Stimulated activated CD8-positive, alpha-beta memory T cell treated with anti-CD3 and anti-CD28 coated beads, Interleukin-7, amount 100 ng/mL, for 48 hours (primary cell): ENCODE measurements at places on chromosomes 4 and X.

DNA sequence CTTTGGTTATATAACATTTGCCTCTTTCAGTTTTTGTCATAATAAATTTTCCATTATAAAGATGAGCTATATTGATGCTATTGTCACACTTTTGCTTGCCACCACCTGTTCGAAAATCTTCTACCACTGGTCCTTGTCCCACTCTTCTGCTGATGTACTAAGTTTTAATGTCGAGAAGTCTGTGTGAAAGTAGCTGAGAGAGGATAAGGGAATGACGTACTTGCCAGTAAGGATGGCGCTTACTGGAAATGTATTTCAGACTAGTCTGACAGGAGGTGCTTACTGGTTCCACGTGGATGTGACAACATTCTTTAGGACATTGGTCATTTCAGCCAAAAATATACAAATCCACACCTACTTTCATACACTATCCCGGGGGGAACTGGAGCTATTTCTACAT lies 132.7 kb upstream of the NR3C2 start:
- no peak for DNase-seq

DNA sequence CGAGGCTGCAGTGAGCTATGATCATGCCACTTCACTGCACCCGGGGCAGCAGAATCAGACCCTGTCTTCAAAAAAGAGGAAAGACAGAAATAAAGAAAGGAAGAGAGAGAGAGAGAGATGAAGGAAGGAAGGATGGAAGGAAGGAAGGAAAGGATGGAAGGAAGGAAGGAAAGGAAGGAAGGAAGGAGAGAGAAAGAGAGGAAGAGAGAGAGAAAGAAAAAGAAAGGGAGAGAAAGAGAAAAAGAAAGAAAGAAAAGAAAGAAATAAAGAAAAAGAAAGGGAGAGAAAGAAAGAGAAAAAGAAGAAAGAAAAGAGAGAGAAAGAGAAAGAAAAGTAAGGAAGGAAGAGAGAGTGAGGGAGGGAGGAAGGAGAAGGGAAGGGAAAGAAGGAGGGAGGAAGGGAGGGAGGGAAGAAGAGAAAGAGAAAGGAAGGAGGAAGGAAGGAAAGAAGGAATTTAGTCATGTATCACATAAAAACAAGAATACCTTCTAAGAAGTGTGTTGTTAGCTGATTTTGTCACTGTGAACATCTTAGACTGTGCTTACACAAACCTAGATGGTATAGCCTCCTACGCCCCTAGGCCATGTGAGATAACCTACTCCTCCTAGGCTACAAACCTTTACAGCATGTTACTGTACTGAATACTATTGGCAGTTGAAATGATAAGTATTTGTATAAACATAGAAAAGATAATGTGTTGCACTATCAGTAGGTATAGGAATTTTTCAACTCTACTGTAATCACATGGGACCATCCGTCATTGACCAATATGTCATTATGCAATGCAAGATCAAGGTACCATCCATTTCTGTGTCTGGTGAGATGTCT lies 17.4 kb upstream of the AFF1 start:
- DNase-seq: no peak

DNA sequence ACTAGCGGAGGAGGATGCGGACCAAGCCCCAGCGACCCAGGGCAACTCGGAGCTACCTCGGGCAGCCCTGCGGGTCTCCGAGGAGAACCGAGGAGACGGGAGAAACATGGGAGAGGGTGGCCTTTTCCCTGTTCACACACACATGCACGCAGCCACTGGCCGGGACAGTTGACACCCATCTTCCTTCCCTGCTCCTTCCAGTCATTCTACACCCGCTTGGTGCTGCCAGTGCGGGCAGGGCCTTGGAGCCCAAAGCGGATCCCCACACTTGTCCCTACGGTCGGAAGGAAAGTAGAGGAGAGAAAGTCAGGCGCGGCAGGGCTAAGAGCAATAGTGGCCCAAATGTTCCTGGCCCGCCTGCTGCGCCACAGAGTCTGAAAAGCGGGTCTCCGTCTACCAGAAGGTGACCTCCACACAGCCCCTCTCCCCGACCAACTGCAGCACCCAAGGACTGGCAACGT lies 1.1 kb upstream of the PPP3CA start:
- no peak for DNase-seq

- no peak for DNase-seq
Observed at GRCh38 chr4:174464949-174465348, 57.3 kb downstream of the HPGD start.

DNA sequence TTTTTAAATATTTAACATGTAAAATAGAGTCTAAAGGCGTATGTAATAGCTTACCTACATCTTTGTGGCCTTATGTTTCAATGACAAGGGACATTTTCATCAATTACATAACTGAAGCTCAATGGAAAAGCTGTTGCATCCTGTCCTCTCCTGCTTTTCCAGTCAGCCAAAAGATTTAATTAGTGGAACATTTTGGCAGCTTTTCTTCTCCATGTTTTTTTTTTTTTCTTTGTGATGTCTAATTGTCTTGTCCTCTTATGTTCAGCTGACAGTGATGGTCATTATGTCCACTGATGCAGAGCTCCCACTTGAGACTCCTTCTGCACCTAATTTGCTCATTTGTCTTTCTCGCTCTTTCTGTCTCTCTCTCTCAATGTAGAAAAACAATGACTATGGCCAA lies 422.2 kb downstream of the GABRG1 start:
- DNase-seq: no peak

DNA sequence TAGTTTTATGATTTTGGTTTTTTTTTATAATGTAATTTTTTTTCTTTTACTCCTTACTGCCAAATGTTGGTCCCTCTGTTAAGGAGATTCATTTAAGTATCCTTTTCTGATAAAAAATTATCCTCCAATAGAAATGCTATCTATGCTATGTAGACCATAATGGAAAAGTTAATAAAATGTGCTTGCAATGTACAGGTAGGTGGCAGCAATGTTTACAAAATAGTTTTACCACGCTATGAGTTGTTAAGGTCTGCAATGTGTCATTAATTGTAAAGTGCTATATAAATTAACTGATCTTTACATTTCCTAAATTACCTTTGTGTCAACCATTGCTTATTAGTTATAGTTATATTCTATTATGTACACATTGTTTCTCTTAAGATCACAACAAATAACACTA lies 3.8 kb upstream of the CENPC start:
- DNase-seq: no peak

DNA sequence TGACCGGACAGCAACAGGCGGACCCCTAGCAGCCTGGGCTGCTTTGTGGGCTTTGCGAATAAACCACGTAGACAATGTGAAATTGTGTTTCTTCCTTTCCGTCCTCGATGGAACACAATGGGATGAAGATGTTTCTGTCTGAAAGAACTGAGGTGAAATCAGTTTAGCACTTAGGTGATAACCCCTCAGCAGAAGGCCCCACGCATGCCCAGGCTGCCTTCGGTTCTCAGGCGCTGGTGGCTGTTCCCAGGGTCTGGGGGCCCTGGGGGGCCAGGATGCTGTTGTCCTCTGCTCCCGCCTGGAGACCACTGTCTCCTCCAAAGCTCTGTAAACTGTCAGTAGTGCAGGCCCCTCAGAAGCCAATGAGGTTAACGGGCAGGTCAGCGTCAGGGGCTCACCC lies 73.9 kb upstream of the HGFAC start:
- DNase-seq: no peak

DNA sequence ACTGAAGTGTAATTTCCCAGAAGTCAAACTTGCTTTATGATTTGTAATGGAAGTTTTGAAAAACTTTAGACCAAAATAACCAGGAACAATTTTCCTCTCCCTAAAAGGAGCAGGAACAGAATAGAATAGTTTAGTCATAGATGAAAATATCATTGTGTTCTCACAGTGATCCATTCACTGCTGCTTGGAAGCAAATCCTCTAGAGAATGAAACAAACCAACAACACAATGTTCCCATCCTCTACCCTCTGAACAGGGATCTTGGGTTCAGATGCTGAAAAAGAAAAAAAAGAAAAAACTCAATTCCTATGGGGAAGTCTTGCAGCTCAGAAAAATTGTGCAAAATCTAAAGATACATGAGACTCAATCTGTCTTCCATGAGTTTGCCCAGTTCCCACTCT lies 12.2 kb downstream of the DSPP start:
- no peak for DNase-seq

- no peak for DNase-seq
Observed at GRCh38 chr4:158003212-158003611, 169.6 kb downstream of the GASK1B start.

GRCh38 chrX:10833299-10834169 lies 213.1 kb upstream of the MID1 start:
- DNase-seq: no peak

DNA sequence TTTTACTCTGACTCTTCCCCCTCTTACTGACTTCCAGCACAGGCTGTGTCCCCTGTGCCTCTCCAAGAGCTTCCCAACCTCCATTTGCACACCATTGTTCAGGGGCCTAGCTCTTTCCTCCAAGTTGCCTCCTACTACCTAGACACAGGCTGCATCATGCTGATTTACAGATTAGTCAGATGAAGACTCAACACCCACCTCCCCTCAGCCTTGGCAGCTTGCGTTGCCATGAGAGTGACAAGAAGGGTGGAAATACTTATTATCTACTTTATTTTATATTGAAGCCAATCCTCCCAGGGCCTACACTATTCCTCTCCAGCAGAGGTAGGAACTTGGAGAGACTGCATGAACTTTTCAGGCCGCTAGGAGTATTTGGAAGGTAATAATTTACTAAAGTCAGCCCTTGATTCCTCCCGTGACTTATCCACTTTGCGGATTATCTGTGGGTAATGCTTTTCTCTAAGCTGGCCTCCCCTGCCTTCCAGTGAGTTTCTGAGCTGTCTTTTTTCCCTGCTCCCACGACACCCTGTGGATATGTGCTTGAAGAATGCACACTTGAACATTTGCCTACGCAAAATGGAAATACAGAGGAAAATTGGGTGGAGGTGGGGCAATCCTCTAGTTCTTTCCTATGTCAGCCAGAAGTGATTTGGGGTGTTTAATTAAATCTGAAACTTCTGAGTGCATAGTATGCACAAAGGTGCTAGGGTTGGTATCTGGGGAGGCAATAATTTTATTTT lies 74.1 kb upstream of the TMEM164 start:
- DNase-seq: no peak

DNA sequence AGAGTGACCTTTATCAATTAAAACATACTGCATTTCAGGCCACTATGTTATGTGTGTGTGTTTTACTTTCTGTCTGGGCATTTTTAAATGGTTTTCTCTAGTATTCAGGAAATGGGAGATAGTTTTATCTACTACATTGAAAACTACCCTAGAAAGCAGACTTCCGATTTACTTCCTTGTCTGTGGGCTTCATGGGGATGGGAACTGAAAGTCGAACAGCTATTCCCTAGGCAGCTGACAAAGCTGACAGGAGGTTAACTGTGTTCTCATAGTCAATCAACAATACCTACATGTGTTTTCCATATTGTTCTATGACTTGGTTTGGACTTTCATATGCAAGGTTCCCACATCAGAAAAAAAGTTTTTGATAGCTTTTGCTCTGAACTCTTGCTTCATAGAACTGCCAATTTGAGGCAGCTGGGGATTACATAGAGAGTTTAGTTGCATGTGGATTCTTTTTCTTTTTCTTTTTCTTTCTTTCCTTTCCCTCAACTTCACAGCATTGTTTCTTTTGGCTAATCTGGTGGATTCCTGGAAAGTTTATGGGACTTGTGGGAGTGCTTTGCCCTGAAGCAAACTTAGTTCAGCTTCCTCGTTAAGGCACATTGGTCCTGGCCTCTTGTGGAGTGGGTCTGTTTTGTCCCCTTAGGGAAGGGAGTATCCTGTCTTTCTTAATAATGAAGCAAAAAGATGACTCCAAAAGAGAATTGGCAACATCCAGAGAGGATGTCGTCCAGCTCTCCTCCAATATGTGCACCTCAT lies 327.1 kb upstream of the GIMD1 start:
- no peak for DNase-seq

GRCh38 chr4:55547466-55547770 lies 709 bp upstream of the CLOCK start:
- DNase-seq: no peak

DNA sequence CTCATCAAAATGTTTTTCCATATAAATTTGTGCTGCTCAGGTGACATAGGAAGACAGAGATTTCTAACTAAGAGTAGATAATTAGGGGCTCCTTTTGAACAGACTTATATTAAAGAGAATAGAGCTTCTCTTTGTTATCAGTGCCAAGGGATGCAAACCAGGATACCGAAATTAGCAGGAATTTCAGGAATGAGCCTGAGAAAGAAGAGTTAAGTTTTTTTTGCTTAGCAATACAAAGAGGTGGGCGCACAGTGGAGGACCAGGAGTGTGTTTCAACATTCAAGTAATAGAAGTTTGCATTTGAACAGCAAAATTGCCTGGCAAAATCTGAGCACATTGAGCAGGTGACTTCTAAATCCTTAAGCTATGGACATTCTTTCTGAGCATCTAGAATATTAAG lies 541.3 kb downstream of the GBA3 start:
- no peak for DNase-seq

DNA sequence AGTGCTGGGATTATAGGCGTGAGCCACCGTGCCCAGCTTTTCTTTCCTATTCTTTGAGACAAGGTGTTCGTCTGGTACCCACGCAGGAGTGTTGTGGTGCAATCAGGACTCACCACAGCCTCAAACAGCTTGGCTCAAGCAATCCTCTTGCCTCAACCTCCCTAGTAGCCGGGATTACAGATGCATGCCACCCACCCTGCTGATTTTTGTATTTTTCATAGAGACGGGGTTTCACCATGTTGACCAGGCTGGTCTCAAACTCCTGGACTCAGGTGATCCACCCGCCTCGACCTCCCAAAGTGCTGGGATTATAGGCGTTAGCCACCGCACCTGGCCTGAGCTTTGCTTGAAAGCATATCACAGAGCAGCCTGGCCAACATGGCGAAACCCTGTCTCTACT lies 1.5 kb upstream of the CRLF2 start:
- DNase-seq: no peak

GRCh38 chrX:131840799-131841495 lies 182.2 kb upstream of the STK26 start:
- no peak for DNase-seq

- DNase-seq: no peak
Observed at GRCh38 chr4:80156410-80156809, 40.9 kb upstream of the PRDM8 start.

DNA sequence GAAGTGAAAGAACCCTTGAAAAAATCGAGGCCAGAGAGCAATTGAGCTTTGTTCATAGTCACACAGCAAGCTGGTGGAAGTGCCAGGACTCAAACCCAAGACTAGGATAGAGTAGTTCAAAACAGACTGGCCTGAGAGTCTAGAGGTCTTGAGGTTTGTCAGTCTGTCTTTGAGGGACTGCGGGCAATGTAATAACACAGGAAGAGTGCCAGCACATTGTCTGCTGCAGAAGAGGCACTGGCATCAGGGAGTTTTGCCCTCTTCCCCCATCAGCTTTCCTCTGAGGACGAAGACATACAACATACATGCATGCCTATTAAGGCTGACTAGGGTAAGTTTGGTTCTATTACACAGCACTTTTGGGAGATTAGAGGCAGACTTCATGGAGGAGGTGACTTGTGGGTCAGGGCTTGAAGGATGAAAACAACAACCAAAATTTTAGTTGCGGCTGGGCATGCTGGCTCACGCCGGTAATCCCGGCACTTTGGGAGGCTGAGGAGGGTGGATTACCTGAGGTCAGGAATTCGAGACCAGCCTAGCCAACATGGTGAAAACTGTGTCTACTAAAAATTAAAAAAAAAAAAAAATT lies 64.1 kb upstream of the LAS1L start:
- no peak for DNase-seq

- no peak for DNase-seq
Observed at GRCh38 chr4:23853986-23854660, 35.7 kb downstream of the PPARGC1A start.
